NCI-H82 (cell line): ENCODE measurements at places on chromosomes 5 and 9.

- no peak for DNase-seq
These were observed 9.0 kb downstream of the FCN2 start for GRCh38 chr9:134889386-134890154.

DNA sequence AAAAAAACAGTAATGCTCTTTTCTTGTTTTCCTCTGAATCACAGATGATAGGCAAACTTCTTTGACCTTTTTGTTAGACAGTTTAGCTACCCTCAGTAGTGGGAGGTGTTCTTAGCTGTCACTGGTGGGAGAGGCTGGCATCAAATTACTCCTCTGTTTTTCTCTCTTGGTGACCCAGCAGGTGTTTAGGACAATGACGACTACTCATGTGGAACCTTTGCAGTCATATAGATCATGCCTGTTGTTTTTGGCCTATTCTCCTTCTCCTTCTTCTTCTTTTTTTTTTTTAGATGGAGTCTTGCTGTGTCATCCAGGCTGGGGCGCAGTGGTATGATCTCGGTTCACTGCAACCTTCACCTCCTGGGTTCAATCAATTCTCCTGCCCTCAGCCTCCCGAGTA lies 15.4 kb upstream of the NPR2 start:
- DNase-seq = peak; percentile 7

DNA sequence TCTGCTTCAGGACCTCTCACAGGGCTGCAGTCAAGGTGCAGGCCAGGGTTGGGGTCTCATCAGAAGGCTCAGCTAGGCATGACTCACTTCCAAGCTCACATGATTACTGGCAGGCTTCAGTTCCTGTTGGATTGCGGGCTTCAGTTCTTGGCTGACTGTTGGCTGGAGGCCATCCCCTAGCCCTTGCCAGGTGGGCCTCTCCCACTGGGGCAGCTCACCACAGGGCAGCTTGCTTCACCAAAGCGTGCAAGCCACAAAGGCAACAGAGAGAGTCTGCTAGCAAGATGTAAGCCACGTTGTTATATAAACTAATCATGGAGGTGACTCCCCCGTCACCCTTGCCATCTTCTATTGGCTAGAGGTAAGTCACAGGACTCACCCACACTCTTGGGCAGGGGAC lies 14.4 kb downstream of the CPLX2 start:
- no peak for DNase-seq

- DNase-seq = no peak
These were observed 42.4 kb upstream of the ELL2 start for GRCh38 chr5:96004087-96004486.

GRCh38 chr5:140041492-140042392 lies 1.4 kb downstream of the NRG2 start:
- peak; percentile 85 for DNase-seq

- peak; percentile 4 for DNase-seq
These were observed 211.4 kb downstream of the KIAA0825 start for GRCh38 chr5:94407023-94407422.

DNA sequence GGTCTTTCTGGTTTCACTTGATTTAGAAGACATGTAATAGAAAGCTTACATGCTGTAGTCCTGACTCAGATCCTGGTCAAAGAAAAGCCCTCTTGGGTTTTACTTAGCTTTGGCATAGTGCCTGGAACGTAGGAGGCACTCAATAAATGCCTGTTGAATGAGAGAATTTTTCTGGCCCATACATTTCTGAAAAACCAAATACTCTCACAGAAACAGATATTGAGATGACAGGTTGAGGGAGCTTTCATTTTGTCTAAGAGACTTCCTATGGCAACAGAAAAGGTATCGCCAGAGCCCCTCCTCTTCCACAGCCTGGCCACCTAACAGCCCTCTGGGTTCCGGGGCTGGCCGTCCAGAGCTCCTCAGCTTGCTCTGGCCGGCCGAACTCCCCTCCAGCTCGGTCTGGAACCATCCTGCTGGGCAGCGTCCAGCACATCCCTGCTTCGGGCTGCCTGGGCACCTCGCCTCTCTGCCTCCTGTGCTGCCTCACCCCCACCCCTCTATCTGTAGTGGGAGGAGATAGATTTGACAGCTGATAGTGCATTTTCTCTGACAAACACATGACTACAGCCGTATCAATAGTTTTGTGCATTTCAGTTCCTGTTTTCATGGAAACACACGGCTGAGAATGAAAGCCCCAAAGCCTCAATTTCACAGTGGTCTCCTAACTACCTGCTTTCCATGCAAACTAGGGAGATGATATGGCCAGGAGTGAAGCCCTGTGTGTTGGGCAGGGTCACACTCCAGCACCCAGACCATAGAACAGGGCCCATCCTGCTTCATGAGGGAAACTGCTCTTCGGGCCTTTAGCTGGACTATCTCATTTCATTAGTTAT lies 1.1 kb downstream of the IL4 start:
- no peak for DNase-seq
